ENCODE measurements at places on chromosomes 4 and X.
A peak's percentile ranks its signal among the peaks of the same experiment; 100 is the strongest.

DNA sequence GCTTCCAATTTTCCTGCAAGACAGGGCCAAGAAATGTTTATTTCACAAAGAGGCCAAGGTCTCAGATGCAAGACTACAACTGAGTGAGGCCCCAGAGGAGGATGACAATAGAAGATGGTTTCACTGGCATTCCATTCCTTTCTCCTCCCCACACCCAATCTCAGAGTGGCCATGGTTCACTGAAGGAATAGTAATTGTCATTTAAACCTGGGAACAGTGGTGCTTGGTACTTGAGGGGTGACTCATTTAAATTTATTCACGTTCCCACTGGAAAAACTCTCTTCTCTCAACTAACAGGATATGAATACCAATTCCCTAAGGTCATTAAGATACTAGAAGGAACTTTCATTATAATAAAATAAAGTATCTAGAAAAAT is 35.3 kb upstream of the CXCL8 start:
- no peak for DNase-seq

DNA sequence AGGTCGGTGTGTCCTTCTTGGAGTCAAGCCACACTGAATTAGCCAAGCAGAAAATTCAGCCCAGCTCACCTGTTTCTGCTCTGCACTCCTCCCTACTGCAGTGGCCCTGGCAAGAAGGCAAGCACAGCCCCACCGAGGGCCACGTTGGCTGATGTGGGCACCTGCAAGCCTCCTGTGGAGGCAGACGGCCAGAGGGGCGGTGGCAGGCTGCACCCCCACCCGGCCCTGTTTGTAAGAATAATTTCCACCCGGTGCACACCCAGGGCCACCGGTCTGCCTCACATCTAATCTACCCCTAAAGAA is 18.8 kb downstream of the PPP2R2C start:
- no peak for DNase-seq

DNA sequence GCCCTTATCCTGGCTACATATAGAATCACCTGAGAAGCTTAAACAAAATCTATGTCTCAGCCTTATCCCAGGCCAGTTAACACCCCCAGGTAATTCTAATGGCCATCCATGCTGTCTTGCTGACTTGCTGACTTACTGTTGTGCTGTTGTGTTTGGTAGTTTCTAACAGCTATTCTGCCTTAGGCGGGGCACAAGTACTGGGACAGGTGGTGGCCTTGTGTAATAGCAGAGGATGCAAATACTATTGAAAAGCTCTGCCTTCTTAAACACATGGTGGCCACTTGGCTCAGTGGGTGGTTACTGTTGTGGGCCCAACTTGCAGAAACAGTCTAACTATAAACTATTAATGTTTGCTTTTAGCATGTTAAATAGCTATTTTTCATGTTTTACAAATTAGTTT is 56.2 kb downstream of the CDS1 start:
- no peak for DNase-seq

DNA sequence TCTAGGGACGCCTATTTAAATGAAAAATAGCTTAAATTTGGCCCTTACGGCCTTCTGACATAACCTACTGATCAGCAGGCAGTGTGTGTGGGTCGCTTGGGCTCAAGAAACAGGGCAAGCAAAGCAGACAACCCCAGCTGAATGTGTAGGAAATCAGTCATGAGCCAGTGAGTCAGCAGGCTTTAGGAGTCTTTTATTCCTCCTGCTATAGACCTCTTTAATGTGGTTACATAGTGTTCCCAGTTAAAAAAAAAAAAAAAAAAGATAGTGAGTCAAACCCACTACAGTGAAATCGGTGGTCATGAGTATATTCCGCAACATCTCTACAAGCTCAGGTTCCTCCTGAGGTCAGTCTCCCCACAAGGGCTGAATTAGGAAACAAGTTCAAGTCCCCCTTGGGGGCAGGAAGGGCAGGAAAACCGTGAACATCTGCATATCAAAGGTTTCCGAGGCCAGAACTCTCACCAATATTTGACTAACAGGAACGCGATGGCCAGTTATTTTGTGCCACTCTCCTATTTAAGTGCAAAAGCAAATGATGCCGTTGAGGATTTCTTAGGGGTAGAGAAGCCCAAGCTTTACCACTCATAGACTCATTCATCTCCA is 32.7 kb downstream of the ACSL1 start:
- DNase-seq, result peak; percentile 36

GRCh38 chr4:62482355-62482754 is 1282.2 kb downstream of the ADGRL3 start:
- DNase-seq, result no peak

GRCh38 chr4:175166020-175166419 is 247.9 kb downstream of the ADAM29 start:
- DNase-seq, result no peak

DNA sequence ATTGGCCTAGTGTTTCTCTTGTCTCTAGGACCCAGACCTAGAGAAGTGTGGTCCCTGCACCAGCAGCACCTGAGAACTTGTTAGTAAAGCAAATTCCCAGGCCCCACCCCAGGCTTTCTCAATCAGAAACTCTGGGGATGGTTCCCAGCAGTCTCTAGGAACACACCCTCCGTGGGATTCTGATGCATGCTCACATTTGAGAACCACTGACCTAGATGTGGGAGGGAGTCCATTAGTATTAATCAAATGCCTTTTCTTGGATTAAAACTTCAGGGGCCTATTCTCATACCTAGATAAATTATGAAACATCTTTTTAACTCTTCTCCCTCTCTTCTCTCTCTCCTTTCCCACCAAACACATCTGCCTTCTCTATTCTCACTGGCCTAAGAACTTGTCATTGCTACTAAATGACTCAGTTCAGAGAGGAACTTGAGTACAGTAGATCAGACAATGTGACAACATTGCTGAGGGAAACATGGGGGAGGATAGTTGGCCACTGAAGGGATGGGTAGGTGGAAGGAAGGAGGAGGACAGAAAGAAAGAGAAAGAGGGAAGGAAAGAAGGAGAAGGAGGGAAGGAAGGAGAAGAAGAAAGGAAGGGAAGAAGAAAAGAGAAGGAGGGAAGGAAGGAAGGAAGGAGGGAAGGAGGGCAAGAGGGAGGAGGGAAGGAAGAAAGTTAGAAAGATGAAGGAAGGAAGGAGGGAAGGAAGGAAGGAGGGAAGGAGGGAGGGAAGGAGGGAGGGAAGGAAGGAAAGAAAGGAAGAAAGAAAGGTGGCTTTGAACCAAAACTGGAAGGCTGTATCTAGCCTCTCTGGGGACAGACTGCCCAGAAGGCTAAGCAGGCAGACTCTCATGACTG is 132.7 kb upstream of the MAP3K15 start:
- DNase-seq, result no peak

GRCh38 chrX:37332987-37333658 is 16.0 kb upstream of the PRRG1 start:
- no peak for DNase-seq

DNA sequence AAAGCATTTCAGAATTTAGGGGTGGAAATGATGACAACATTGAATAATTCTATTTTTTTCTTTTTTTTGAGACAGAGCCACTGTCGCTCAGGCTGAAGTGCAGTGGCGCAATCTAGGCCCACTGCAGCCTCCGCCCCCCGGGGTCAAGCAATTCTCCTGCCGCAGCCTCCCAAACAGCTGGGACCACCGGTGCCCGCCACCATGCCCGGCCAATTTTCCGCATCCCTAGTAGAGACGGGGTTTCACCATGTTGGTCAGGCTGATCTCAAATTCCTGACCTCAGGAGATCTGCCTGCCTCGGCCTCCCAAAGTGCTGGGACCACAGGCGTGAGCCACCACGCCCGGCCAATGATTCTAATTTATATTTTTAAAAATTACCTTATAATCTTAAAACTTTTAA is 7.2 kb downstream of the NBDY start:
- DNase-seq, result no peak

- no peak for DNase-seq
These were observed 167.8 kb downstream of the GASK1B start for GRCh38 chr4:158005021-158005420.

GRCh38 chr4:75030028-75030427 is 97.1 kb downstream of the PARM1 start:
- DNase-seq, result no peak

DNA sequence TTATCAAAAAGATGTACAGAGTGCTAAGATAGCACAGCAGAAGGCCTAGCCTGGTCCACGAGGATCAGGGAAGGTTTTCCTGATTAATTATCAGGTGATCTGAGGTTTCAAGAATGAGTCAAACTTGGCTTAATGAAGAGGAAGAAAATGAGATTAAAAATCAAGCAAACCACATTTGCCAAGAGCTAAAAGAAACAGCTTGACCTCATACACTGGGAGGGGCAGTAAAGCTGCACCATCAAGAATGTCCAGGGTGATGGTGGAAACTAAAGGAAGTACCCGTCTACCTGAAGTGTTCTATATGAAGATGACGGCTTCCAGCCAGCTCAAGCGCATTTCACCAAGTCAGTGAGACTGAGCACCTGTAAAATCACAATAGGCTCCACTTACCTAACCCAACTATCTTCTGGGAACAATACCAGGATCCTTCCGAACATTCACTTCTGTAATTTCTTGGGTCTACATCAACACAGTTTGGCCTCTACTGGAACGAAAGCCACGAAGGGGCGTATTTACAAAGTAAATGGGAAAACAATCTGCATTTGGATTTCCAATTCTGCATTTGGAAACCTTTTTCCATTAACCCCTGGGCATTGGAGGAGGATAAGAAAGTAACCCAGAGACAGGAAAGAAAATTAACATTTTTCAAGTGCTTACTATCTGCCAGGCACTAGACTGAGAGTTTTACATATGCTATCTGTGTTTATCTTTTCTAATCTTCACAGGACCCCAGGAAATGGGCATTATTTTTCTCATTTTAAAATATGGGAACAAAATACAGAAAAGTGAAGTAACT is 114.0 kb upstream of the DCLK2 start:
- no peak for DNase-seq

DNA sequence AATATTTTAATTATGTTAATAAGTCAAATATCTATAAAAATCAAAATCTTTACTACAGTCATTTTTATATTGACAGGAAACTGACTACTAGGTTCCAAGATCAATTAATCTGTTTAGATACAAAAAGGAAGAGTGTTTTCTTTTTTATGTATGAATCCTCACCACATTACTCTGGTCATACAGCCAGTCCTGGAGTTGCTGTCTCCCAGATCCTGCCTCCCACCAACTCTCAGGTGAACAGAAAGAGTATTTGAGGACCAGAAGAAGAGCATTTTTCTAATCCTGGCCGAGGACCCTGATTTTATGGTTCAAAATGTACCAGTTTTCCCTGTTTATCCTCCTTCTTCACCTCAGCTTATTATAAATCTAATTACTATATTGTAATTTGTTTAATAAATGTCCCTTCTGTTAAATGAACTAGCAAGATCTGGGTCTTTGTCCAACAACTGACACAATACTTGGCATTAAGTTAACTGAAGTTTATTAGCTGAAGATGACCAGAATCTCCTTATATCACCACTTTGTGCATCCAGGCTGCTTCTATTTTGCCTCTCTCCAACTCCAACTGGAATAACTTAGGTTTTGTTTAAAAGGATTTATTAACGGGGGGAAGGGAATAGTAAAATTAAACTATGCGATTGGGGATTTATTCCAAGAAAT is 224.4 kb upstream of the PCDH7 start:
- DNase-seq, result no peak

- DNase-seq, result no peak
These were observed 100.7 kb downstream of the EFNB1 start for GRCh38 chrX:68929332-68930150.

DNA sequence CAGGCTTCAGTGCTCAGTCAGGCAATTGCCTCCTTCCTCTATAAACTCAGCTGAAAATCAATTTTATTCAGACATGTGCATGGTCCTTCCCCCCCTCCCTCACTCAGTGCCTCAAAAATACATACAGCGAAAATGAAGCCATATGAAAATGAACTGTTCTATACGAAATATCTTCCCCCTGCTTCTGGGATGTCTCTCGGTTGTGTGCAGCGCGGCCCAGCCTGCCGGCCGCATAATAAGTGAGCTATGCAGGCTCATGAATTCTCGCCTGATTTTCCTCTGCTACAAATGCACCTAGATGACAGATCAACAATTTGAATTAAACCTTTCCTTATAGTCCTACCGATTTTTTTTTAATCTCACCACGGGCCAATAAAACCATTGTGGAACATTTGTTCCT is 252.9 kb downstream of the CRLF2 start:
- no peak for DNase-seq

DNA sequence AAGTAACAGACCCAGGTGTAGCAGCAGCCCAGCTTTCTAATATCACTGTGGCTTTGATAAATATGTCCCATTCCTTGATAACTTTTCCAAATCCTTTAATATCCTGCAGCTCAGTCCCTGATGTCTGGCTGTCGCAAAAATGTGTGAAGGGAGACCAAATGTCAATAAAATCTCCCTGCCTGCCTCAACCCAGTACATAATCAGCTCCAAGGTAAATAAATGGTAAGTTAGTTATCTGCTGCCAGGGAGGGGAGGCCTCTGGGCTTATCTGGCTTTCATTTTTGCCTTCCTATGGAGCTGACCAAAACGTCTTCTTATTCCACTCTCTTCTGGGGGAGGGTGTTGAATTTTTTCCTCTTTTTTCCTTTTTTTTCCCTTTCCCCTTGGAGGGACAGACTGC is 630.6 kb downstream of the MID1IP1 start:
- no peak for DNase-seq

- no peak for DNase-seq
These were observed 22.7 kb downstream of the NOP14 start for GRCh38 chr4:2940267-2941137.

DNA sequence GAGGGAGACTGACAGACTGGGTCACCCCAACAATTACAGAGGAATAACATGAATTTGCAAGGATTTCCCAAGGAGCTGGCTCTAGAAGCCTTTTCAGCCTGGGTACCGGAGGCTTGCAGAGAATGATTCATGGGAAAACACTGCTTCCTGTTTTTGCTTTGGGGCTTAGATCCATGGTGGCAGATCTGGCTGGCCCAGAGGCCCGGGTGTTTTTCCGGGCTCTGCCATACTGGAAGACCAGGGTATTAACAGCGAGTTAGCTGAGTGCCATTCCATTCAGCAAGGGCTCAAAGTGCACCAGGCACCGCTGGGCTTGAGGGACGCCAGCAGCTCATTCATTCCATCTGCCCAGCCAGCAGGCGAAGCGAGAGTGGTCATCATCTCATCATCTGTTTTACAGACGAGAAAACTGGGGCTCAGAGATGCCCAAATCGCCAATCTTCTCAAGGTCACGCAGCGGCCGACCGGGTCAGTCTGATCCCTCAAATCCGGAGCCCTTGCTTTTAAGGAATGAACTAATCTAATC is 1.3 kb downstream of the WDR1 start:
- no peak for DNase-seq

- DNase-seq, result no peak
These were observed 155.2 kb upstream of the SPIN4 start for GRCh38 chrX:63506320-63506719.

DNA sequence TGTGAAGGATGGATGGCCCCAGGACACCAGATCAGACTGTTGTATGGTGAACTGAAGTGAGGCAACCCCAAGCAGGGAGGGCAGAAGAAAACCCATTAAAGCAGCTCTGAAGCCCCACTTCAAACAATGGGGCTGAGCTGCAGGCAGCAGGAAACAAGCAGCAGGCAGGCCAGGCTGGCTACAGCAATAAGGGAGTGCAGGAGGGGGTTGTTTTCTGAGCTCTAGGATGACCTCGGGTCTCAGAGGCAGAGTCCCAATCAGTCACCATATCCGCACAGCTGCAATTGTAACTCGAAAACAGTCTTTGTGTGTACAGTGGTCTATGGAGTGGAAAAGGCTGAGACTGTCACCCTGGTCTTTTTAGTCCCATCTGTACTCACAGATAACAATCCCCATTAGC is 90.4 kb downstream of the COL4A6 start:
- DNase-seq, result no peak

Data from activated CD4-positive, alpha-beta T cell treated with anti-CD3 and anti-CD28 coated beads for 24 hours (primary cell).